ENCODE measurements at places on chromosomes 16 and 17.

DNA sequence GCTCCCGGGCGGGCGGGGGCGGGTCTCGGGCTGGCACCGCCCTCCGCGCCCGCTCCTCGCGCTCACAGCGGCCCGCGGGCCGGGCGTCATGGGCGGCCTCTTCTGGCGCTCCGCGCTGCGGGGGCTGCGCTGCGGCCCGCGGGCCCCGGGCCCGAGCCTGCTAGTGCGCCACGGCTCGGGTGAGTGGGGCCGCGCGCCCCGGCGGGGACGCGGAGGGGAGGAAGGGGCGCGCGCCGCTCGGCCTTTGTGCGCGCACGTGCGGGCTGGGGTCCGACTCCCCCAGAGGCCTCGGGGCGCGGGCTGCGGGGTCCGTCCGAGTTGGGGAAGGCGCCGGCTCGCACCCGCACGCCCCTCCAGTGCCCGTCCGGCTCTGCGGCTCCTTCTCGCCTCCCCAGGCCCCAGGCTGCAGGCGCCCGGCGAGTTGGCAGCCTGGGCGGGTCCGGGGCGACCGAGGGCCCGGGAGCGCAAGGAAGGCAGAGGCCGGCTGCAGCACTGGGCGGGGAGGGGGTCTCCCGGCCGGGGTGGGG is at the start of gene NME4:
NME4 (plus strand) TSS at position 65 of the 527 bp plus-strand sequence; CDS start at position 89, 24 bp downstream.
- DNase-seq: peak; percentile 60

- peak; percentile 90 for DNase-seq
Observed at GRCh38 chr17:37490638-37491614, 1.2 kb downstream of the DUSP14 start.

GRCh38 chr16:11080999-11081630 is 136.8 kb downstream of the CLEC16A start:
- DNase-seq: no peak

GRCh38 chr17:61813211-61813610 is 50.1 kb downstream of the BRIP1 start:
- DNase-seq: no peak

DNA sequence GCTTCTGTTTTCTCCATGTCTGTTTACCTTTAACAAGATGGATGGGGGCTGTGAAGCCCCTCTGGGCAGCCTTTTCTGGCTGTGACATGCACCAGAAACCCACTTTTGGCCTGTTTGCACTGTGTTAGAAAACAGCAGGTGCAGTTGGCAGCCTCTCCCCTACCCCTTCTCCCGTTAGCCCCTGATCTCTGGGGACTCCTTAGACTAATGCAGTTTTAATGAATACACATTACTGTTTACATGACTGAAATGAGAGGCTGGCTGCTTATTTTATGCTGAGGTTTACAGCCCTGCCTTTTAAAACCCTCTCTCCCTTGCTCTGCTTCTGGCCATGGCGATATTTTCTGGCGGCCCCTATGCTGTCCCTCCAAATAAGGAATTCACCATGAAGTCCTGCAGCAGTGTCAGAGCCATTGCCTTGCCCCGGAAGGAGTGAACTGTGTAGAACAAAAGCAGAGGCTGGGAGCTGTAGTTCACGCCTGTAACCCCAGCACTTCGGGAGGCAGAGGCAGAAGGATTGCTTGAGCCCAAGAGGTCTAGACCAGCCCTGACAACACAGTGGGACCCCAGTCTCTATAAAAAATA is 79.3 kb downstream of the PRKCB start:
- DNase-seq: no peak

DNA sequence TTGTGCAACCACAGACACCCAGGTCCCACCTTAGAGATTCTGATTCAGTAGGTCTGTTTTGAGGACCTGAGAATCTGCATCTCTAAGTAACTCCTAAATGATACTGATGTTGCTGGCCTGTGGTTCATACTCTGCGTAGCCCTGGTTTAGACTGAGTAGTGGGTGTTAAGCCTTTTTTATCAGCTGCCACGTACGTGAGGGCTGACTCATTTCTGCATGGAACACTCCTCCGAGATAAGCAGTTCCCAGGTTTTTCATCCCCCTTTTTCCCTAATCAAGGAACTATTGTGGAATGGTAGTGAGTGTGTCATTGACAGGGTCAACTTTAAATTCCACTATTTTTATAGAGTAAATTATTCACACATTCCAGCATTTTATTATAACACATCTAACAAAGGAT is 26.1 kb downstream of the CDRT4 start:
- DNase-seq: peak; percentile 70

DNA sequence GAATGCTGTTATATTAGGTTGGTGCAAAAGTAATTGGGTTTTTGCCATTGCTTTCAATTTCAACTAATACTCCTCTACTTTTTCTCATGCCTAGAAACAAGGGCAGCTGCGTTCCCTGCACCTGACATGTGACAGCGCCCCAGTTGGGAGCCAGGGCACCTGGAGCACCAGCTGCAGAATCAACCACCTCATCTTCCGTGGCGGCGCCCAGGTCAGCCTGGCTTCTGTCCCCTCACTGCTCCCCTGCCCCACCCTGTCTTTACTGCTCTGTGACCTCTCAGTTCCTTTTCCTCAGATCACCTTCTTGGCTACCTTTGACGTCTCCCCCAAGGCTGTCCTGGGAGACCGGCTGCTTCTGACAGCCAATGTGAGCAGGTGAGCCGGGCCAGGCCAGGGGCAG is 16.4 kb upstream of the ITGAD start:
- DNase-seq: no peak

- DNase-seq: no peak
Observed at GRCh38 chr17:351449-351738, 1.2 kb downstream of the RPH3AL start.

DNA sequence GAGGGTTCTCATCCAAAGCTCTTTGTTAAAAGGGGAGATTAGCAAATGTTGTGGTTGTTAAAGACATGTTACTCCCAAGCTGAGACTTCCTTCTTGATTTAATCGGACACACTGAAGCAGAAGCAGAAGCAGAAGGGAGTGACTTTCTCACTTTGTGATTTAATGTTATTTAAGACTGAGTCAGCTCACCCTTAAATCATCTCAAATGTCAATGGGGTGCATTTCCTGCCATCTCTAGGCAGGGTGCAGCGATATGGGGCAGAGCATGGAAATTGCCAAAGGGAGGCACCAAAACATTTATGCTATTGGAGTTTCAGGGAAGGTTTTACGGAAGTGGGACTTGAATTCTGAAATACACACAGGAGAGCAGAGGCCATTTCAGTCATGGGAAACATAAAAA is 283.6 kb downstream of the ABCC12 start:
- no peak for DNase-seq

GRCh38 chr16:83803811-83804210 is 4.0 kb upstream of the HSBP1 start:
- DNase-seq: no peak

- DNase-seq: no peak
Observed at GRCh38 chr16:57821149-57821971, 19.1 kb upstream of the KIFC3 start.

GRCh38 chr16:65041667-65042066 is 80.2 kb downstream of the CDH11 start:
- DNase-seq: no peak

- no peak for DNase-seq
Observed at GRCh38 chr16:24541233-24541933, 2.0 kb downstream of the RBBP6 start.

Data from astrocyte of the hippocampus (primary cell).